Ascending aorta (tissue), 2 donors: ENCODE measurements at places on chromosomes 13 and 19.

GRCh38 chr13:28819735-28820098, 422 bp upstream of the MTUS2 start:
- peak overlapping the region; percentile 63 for H3K4me3 ChIP-seq
- H3K27ac ChIP-seq = peak overlapping the region; percentile 78
- H3K4me1 ChIP-seq = peaks cover 5% of the 10 kb centered on the region
- peak; percentile 76 for DNase-seq
- H3K27me3 ChIP-seq = no peaks in the 10 kb centered on the region

DNA sequence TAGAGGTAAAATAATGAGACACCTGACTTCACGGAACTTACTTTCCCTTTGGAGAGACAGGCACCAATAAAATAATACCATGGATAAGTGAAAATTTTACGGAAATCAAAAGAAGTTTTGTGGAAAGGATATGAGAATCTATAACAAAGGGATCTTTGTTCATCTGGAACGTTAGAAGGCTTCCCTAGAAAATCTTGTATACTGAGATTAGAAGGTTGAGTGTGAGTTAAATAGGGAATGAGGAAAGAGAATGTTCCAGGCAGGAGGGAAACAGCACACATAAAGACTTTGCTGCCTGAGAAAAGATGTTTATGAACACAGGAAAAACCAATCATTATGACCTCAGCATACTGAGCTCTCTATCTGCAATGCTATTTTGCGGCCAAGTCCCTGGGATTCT, 19.6 kb upstream of the RAP2A start:
- no peaks in the 10 kb centered on the region for H3K27me3 ChIP-seq
- H3K4me1 ChIP-seq = no peaks in the 10 kb centered on the region
- no peaks in the 10 kb centered on the region for H3K36me3 ChIP-seq

DNA sequence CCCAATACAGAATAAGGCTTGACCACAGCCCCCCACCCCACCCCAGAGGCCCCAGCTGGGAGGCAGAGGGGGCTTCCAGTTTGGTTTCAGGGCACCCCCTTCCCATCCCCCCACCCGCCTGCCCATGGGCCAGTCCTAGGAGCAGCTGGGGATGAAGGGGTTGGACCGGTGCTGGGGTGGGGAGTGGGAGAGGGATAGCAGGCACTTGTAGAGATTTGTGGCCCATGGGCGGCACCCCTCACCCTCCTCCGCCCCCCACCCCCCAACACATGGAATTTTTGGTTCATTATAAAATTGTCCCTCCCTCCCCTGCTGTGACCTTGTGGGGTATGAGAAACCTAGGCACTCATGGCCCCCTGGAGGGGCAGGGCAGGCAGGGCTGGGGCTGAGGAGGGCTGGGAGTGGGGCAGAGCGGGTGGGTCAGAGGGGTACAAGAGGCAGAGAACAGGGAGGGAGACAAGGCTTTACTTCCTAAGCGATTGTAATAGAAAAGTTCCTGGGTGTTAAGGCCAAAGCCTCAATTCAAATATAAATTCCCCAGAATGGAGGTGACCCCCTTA, 5.3 kb upstream of the GSK3A start:
- peaks cover 6% of the 10 kb centered on the region for H3K36me3 ChIP-seq
- peak overlapping the region; percentile 99 for H3K27ac ChIP-seq
- peaks cover 62% of the 10 kb centered on the region for H3K4me1 ChIP-seq
- no peak overlapping the region for H3K4me3 ChIP-seq
- H3K27me3 ChIP-seq = no peaks in the 10 kb centered on the region

- H3K36me3 ChIP-seq = no peaks in the 10 kb centered on the region
- DNase-seq = no peak
- no peak overlapping the region for H3K4me3 ChIP-seq
Observed at GRCh38 chr13:87676254-87677042, 5.3 kb downstream of the SLITRK5 start.

DNA sequence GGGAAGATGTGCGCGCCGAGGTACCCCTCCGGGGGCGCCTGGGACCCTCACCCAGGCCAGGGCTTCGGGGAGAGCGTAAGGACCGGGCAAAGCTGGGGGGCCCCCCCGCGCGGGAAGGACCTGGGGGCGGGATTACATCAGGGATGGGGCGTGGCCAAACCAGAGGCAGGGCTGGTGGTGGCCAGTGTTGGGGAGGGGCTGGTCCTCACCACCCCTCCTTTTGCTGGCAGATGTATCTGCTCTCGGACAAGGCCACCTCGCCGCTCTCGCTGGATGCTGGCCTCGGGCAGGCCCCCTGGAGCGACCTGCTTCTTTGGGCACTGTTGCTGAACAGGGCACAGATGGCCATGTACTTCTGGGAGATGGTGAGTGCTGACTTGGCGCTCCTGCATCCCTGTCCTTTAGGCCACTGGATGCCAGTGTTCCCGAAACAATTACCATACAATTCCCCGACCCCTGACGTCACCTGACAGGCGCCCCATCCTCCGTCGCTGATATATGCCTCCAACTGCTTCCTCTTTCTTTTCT, 25.3 kb downstream of the TRPM4 start:
- peaks cover 55% of the 10 kb centered on the region for H3K36me3 ChIP-seq
- no peaks in the 10 kb centered on the region for H3K27me3 ChIP-seq
- H3K27ac ChIP-seq = no peak overlapping the region
- no peak overlapping the region for H3K4me3 ChIP-seq

GRCh38 chr19:35932291-35932936, 3.8 kb upstream of the LRFN3 start:
- H3K4me1 ChIP-seq = peaks cover 7% of the 10 kb centered on the region
- H3K36me3 ChIP-seq = no peaks in the 10 kb centered on the region
- no peak overlapping the region for H3K27ac ChIP-seq

DNA sequence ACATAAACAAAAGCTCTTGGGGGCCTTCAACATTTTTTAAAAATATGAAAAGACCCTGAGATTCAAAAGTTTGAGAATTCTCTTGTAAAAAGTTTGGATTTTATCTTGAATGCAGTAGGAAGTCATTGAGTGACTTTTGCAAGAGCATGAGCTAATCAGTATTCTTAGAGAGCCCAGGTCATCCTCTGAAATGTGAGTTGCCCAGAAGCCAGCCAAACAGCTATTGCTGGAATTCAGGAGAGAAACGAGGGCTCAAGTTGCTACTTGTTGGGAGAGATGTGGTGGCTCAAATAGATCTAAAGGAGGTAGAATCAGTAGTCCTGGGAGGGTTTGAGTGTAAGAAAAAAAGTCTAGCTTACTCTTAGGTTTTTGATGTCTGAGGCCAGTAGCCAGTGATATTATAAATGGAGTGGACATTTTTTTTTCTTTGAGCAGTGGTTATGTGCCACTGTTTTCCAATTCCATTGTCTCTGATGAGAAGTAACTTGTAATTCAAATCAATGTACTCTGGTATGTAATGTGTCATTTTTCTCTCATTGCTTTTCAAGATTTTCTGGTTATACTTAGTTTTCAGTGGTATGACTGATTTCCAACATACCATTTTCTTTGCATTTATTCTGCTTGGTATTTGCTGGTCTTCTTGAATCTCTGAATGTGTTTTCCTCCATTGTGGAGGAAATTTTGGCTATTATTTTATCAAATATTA, 30.7 kb downstream of the LMO7 start:
- no peak for DNase-seq
- no peak overlapping the region for H3K4me3 ChIP-seq
- no peaks in the 10 kb centered on the region for H3K4me1 ChIP-seq
- H3K27ac ChIP-seq = no peak overlapping the region

GRCh38 chr13:79171141-79172061, 234.7 kb downstream of the RBM26 start:
- no peaks in the 10 kb centered on the region for H3K27me3 ChIP-seq
- H3K36me3 ChIP-seq = no peaks in the 10 kb centered on the region
- no peak overlapping the region for H3K4me3 ChIP-seq
- no peaks in the 10 kb centered on the region for H3K4me1 ChIP-seq
- DNase-seq = no peak

DNA sequence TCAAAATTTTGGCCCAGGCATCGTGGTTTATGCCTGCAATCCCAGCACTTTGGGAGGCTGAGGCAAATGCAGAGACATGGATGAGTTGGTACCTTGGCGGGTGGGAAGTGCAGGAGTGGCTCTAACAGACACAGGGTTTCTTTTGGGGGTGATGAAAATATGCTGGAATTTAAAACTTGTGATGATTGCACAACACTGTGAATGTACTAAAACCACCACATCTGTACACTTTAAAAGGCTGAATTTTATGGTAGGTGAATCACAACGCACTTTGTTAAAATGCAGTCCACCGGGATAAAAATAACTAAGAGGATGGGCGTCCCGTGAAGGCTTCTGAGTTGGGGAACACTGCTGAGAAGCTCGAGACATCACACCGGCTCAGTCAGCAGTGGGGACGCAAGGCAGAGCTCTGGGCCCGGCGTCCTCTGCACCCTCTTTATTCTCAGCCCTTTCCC, 47.1 kb downstream of the MLLT1 start:
- peaks cover 13% of the 10 kb centered on the region for H3K4me1 ChIP-seq
- H3K27ac ChIP-seq = no peak overlapping the region
- no peak for DNase-seq
- peaks cover 9% of the 10 kb centered on the region for H3K36me3 ChIP-seq
- H3K4me3 ChIP-seq = no peak overlapping the region

GRCh38 chr19:2081873-2082810, 14.0 kb downstream of the MOB3A start:
- H3K4me1 ChIP-seq = no peaks in the 10 kb centered on the region
- H3K27ac ChIP-seq = peak overlapping the region; percentile 1
- H3K36me3 ChIP-seq = peaks cover 56% of the 10 kb centered on the region

DNA sequence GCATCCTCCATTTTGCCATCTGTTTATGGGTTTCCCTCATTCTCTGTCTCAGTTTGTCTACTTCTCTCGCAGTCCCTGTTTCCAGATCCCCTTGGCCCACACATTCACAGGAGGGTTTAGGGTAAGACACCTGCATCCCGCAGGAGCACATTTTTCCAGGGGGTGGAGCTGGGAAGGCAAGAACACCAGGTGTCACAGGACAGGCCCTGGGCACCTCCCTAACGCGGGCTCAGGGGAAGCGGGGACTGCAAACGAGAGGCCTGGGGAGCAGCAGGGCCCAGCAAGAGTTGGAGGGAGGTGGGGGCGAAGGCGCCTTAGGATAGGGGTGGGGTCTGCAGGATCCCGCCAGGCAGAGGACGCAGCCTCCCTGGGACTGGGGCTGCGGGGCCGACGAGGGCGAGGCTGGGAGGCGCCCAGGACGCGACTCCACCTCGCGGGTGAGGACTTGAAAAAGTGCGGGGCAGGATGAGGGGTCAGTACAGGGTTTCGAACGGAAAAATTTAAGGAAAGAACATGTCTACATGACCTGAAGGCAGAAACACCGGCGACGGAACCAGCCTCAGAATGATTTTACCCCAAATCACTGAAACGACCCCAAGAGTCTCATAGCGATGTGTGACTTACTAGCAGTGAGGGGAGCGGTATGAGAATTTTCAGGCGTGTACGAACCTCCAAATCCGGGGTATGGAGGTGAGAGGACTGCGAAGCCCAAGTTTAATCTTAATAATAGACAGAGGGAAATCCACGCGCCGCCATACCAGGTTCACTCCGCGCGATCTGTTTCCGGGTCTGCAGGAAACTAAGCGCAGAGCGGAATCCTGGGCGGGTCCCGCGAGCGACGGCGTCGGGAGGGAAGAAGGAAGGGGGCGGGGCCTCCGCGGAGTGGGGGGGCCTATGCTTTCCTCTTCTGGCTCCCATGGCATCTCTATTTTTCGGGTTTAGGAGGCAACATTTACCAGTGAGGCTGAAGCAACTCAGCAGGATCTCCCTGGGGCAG, 7.1 kb upstream of the ERVV-2 start:
- H3K4me1 ChIP-seq = no peaks in the 10 kb centered on the region
- no peaks in the 10 kb centered on the region for H3K27me3 ChIP-seq
- DNase-seq = no peak
- no peak overlapping the region for H3K4me3 ChIP-seq
- H3K27ac ChIP-seq = no peak overlapping the region
- H3K36me3 ChIP-seq = no peaks in the 10 kb centered on the region

DNA sequence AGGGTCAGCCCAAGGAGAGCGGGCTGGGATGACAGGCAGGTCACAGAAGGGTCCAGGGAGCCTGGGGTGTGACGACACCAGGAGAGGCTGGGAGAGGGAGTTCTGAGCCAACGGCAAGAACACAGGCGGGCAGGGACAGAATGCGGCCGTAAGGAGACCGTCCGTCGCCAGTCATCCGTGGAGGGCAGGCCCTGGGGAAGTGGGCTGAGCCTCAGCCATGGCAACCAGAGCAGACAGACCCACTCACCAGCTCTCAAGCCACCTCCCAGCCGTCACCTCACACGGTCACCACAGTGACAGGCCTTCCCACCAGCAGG, 3.7 kb upstream of the TMEM86B start:
- H3K4me1 ChIP-seq = no peaks in the 10 kb centered on the region
- no peak overlapping the region for H3K4me3 ChIP-seq

DNA sequence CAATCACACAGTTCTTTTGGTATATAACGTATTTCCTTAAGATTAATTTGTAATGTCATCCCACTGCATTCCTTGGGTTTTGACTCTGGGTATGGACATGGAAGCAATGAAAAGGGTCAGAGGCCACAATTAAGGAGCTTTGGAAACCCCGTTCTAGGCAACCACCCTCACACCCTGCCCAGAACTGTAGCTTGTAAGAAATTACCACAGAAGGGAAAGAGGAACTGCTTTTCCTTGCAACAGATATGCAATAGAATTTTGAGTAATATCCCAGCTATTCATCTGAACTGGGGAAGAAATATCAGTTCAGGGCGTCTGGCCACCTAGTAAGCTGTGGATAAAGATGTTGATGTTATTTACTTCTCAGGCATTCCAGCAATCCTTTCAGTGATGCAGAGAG, 985 bp upstream of the CLC start:
- no peak overlapping the region for H3K27ac ChIP-seq
- H3K36me3 ChIP-seq = no peaks in the 10 kb centered on the region
- H3K4me3 ChIP-seq = no peak overlapping the region
- no peak for DNase-seq

DNA sequence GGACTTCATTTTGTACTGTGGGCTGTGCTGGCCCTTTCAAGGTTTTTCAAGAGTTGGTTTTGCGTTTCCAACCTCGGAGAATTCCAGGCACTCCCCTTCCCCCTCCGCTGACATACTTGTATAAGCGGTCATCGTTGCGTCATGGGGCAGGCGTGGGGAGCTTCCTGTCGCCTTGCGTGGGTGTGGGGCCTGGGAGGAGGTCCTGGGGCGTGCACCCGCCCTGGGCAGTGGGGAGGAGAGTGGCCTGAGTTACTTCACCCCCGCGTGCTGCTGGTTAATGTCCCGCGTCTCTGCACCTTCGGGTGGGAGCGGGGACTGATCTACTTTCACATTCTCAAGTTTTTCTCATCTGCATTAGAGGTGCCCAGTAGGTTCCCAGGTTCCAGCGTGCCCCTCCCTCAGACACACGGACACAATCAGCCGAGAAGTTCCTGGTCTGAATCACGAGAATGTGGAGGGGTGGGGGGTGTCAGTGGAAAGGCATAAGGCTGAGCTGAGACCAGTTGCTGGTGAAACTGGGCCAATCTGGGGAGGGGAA, 4.1 kb downstream of the IER2 start:
- peak overlapping the region; percentile 99 for H3K4me3 ChIP-seq
- peak; percentile 91 for DNase-seq
- H3K27ac ChIP-seq = peak overlapping the region; percentile 99
- H3K36me3 ChIP-seq = peaks cover 12% of the 10 kb centered on the region
- H3K27me3 ChIP-seq = no peaks in the 10 kb centered on the region
